ENCODE measurements at places on chromosomes 1 and 21.

DNA sequence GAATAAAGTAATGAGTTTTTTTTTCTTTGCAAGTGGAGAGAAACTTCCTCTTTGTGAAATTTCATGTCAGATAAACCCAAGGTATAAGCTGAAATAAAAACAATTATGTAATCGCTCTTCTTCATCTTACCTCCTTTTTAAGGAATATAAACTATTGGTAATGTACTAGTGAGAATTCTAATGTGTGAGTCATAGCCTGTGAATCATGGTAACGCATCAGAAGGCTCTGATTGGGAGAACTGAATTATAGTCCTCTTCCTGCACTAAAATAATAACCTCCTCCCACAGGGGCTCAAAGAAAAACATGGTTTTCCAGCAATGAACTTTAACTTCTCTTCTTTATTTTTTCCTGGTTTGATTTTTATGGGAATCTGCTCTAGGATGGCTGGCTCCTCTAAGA, 57.1 kb upstream of the COX20 start:
- no peak for DNase-seq

DNA sequence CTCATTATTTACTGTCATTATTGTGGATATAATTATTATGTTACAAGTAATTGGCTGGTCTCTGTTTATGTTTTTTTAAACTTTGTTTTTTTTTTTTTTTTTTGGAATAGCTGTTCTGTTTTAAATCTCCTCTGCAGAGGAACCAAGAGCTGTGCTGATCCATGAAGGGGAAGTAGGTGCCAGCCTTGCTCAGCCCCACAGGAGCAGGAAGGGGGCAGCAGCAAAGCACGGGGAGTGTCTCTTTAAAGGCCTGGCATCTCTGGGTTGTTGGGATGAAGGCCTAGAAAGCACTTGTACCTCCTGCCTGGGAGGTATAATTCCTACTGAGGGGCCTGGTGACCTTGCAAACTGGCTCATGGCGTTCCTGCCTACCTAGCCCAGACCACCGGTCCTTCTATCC, 2.5 kb upstream of the GRHL3 start:
- no peak for DNase-seq

DNA sequence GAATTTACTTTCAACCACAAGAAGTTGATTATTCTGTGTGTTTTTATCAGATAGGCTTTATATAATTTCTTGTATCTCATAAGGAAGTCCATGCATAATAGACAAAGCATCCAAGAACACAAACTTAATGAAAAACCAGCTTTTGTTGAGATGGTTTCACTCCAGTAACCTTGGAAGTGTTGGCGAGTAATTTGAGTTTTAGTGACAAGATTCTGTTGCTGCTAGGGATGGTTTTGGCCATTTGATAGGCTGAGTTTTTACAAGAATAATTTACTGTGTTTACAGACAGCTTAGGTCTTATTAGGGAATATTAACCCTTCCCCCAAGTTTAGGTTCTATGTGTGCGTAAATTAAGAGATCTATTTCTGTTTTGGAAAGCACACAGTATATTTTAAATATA, 513.6 kb downstream of the USP25 start:
- no peak for DNase-seq

DNA sequence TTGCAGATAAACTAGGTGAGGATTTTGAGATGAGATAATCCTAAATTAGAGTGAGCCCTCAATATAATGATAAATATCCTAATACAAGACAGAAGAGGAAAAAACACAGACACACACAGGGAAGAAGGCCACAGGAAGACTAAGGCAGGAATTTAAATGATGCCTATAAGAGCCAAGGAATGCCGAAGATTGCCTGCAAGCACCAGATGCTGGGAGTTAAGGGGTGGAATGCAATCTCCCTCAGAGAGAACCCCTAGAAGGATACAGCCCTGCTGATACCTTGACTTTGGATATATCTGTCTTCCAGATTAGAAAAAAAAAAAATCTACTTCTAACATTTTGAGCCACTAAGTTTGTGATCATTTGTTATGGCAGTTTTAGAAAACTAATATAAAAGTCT, 299.7 kb upstream of the PRMT6 start:
- no peak for DNase-seq

DNA sequence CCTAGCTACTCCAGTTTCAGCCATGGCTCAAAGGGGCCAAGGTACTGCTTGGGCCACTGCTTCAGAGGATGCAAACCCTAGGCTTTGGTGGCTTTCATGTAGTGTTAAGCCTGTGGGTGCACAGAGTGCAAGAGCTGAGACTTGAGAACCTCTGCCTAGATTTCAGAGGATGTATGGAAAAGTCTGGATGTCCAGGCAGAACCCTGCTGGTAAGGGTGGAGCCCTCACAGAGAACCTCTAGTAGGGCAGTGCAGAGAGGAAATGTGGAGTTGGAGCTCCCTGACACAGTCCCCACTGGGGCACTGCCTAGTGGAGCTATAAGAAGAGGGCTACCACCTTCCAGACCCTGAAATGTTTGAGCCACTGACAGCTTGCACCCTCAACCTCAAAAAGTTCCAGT, 16.2 kb downstream of the RIIAD1 start:
- no peak for DNase-seq

- peak; percentile 45 for DNase-seq
These were observed 30.0 kb downstream of the SOX13 start for GRCh38 chr1:204102739-204103430.

- DNase-seq = peak; percentile 39
These were observed 85.6 kb downstream of the SETD4 start for GRCh38 chr21:35974775-35975174.

GRCh38 chr1:209208648-209209047, 374.9 kb upstream of the CAMK1G start:
- DNase-seq = no peak

DNA sequence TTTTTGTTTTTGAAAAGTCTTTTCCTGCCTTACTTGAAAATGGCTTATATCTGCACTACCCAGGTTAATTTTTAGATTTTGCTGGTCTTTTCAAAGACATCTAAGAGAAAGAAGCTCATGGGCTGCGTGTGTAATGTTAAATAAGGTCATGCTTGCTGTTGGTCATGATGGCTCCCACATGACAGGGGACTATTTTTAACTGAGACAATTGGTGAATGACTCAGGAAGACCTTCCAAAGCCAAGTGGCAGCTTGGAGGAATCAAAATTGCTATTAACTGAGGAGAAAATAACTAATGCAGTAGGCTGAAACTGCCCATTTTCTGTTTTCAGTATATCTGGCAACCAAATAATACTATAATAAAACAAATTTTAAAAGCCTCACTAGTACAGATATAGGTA, 117.1 kb upstream of the SPAG17 start:
- DNase-seq = no peak

DNA sequence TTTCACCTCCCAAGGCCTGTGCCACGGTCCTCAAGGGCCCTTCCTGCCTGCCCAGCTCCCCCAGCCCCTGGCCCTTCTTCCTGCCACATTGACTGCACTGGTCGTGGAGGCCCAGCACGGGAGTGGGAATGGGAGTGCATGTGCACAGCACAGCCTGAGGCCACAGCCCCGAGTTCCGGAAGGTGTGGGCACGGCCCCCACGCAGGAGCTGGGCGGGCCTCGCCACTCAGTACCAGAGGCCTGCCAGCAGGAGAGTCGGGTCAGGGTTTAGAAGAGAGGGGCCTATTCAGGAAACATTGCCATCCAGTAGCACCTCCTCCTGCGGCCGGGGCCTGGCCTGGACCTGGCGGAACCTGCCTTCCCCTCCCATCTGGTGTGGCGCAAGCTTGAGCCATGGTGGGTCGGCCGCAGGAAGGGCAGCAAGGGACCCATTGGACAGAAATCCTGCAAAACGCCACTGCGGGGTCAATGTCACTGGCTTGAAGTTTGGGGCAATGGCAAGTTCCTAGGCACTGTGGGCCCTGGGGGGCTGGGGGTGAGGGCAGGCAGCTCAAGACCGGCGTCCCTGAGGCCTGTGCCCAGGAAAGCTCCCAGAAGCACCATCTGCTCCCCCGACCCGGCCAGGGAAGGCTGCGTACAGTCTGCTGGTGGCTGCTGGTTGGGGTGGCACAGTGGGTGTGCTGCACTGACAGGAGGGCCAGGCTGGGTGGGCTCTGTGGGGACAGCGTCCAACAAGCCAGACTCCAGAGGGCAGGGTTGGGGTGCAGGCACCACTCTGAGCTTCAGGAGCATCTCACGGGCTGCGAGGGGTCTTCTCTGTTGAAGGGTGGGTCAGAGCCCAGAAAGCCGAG, 1.8 kb upstream of the TMEM52 start:
- no peak for DNase-seq

DNA sequence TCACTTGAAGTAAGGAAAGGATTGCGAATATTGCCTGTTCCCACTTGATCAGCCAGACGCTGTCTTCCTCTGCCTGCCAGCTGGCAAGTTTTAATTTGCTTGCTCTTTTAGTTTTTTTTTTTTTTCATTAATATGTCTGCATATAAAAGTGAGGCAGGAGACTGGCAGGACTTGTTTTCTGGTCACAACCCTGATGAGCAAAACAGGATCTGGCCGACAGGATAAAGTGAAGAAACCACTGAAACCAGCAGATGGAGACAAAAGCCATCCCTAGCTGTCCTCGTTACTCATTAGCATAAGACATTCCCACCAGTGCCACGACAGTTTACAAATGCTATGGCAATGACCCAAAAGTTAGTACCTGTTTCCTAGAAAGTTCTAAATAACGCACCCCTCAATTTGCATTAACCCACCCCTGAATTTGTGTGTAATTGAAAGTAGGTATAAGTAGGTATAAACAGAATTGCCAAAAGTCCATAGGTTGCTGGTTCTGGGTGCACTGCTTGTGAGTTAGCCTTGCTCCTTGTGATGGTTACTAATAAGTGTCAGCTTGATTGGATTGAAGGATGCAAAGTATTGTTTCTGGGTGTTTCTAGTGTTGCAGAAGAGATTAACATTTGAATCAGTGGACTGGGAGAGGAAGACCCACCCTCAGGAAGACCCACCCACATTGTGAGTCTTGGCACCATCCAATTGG, 60.8 kb downstream of the ZNF684 start:
- peak; percentile 44 for DNase-seq

DNA sequence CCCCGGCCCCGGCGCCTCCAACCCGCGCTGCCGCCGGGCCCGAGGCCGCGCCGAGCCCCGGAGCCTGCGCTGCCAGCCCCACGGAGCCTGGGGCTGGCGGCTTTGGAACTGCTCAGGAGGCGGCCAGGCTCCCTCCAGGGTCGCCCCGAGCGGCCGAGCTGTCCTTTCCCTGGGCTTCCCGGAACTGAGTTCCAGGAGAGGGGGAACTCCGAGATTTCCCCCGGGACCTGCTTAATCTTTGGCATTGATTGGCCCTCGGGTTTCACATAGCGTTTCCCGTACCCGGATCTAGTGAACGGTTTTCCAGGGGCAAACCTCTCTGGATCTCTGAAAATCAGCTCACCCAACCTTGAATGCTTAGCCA, 504 bp downstream of the H6PD start:
- DNase-seq = no peak

DNA sequence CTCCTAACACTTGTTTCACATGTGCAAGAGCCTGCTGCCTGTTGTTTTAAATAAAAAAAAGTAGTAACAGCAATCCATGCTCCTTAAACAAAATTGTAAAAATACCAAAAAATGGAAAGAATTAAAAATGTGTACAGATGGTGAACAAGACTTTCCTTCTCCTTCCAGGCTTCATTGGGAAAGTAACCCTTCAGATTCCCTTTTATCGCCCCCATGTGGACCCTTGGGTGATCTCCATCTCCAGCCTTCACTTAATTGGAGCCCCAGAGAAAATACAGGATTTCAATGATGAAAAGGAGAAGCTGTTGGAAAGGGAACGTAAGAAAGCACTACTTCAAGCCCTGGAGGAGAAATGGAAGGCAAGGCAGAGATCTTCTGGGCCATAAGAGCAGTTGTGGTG, 14.2 kb downstream of the VPS13D start:
- no peak for DNase-seq

- DNase-seq = no peak
These were observed 53.3 kb upstream of the ERO1B start for GRCh38 chr1:236334893-236335545.

DNA sequence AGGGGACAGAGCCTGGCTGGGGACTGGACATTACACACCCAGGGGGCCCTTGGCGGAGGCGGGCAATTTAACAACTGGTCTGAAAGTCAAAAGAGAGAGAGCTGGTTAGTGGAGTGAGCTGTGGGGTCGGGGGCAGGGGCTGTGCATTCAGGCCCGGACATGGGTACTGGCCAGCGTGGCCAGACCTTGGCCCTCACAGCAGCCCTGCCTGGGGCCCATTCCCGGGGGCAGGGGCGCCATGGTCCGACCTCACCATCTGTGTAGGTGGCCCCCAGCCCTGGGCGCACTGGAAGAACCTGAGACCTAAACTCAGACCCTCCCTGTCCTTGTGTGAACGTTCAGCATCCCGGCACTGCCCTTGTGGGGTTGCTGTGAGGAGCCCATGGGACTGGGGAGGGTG, 5.0 kb downstream of the CLDN19 start:
- no peak for DNase-seq

GRCh38 chr1:66725885-66726665, 26.2 kb upstream of the DYNLT5 start:
- DNase-seq = peak; percentile 66

DNA sequence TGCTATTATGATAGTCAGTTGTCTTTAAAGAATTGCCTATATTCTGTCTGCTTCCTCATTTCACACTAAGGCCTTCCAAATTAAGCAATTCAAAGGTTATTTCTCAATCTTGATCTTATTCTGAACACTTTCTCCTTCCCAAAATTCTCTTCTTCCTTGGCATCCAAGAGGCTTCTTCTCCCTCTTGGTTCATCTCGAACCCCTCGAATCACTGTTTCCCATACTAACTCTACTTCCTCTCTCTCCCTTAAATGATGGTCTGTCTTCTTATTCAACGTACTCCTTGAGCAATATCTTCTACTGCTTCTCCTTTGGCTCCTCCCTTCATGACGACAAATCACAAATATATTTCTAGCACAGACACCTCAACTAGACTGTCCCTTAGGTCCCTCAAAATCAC, 4.5 kb downstream of the COPA start:
- no peak for DNase-seq

- peak; percentile 13 for DNase-seq
These were observed 2.1 kb upstream of the SLC45A1 start for GRCh38 chr1:8315573-8316475.

DNA sequence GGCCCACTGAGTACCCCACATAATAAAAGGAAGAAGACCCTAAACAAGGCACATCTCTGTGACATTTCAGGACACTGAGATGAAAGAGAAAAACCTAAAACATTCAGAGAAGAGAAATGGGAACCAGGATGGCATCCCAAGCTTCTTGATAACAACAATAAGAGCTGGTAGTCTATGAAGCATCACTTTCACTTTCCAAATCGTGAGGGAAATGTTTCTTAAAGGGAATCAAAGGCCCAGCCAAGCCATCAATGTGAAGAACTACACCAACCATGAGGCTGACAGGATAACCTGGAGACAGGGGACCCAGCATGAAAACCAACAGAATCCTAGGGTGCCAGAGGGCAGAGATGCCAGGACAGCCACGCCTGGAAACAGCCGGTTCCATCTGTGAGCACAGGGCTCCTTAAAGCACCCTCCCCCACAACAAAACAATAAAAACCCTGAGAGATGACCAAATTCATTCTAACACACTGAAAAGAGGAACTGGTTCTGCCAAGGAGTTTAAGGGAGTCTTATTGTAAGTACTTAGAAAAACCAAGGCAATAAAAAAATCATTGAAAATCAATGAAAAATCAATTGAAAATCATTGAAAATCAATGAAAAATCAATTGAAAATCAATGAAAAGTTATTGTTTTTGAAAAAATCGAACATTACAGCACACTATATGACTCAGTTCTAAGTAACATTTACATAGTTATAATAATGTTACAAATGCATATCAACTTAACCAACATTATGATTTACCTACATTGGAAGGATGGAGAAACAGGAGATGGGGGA, 141.5 kb upstream of the ERG start:
- no peak for DNase-seq
